DMS53 (cell line): ENCODE measurements at places on chromosomes 16 and 17.
A peak's percentile ranks its signal among the peaks of the same experiment; 100 is the strongest.

DNA sequence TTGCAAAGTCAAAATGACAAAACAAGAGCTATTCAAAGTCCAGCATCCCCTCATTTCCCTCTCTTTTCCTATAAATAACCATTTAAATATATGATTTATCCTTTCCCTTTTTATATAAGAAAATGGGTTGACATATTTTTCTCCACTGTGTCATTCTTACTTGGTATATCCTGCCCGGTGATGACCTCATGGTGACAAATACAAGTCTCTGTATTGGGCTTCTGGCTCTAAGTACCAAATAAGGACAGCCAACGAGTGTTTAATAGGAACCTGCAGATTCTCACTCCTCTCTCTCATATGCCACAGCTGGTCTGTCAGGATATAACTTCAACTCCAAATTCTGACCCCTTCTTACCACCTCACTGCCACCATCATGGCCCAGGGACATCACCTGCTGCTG is 25.5 kb upstream of the CBLN1 start:
- no peak for DNase-seq

GRCh38 chr16:68823401-68824135 is 19.8 kb upstream of the TANGO6 start:
- no peak for DNase-seq

DNA sequence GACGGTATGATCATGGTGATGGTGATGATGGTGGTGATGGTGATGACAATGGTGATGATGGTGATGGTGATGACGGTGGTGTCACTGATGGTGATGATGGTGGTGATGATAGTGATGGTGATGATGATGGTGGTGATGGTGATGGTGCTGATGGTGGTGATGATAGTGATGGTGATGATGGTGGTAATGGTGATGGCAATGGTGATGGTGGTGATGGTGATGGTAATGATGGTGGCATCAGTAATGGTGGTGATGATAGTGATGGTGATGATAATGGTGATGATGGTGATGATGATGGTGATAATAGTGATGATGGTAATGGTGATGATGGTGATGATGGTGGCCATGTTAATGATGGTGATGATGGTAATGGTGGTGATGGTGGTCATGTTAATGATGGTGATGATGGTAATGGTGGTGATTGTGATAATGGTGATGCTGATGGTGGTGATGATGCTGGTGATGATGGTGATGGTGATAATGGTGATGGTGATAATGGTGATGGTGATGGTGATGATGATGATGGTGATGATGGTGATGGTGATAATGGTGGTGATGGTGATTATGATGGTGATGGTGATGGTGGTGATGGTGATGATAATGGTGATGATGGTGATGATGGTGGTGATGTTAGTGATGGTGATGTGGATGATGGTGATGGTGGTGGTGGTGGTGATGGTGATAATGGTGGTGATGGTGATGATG is 107.2 kb downstream of the C16orf95 start:
- no peak for DNase-seq

- DNase-seq = no peak
Observed at GRCh38 chr16:8005096-8005860, 585.0 kb downstream of the TMEM114 start.

DNA sequence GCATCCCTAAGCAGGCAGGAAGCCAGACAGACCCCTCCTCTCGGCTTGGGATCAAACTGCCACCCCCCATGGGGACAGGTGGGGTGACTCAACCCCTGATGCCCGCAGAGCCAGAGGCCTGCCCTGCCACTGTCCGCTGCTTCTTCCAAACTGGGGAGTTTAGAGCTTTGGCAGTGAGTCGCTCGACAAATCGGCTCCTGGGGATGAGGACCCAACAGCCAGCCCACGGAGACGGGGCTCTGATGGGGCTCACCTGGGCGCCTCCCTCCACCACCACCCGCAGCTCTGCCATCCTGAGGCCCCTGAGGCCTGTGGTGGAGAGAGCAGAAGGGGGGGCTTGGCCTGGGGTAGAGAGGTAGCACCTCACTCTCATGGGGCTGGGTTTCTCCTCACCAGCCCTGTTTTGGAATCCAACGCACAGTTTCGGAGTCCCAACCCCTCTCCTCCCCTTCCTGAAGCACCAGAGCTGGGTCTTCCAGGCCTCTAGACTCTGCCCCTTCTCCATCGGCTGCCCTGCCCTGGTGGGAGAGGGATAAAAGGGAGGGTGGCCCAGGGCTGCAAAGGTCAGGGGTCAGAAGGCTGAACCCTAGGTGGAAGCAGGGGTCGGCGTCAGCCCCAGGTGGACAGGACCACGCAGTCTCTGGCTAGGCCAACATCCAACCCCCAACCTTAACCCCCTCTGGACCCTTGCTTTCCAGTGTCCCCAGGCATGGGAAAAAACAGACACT is 5.8 kb downstream of the PRSS22 start:
- no peak for DNase-seq

GRCh38 chr17:29722411-29723198 is 99.9 kb upstream of the CORO6 start:
- DNase-seq = peak; percentile 65

- no peak for DNase-seq
Observed at GRCh38 chr17:51144266-51145022, 8.9 kb upstream of the NME1 start.

- DNase-seq = no peak
Observed at GRCh38 chr16:72554935-72555334, 383.0 kb upstream of the PMFBP1 start.

DNA sequence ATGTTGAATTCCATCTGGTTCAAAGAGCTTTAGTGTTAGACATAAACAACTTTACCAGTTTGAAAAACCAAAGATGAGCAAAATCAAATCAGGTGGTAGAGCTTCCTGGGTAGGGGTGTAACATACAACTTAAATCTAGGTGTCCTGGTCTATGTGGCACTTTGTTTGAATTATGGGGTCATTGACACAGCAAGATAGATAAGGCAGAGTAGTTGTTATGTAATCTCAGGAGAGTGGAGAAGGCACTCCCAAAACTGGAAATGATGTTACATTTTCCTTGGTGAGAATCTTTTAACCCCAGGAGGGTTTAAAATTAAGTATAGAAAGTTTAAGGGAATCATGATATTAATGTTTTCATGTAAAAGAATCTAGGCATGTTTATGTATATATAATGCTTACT is 31.9 kb downstream of the CCDC42 start:
- no peak for DNase-seq

DNA sequence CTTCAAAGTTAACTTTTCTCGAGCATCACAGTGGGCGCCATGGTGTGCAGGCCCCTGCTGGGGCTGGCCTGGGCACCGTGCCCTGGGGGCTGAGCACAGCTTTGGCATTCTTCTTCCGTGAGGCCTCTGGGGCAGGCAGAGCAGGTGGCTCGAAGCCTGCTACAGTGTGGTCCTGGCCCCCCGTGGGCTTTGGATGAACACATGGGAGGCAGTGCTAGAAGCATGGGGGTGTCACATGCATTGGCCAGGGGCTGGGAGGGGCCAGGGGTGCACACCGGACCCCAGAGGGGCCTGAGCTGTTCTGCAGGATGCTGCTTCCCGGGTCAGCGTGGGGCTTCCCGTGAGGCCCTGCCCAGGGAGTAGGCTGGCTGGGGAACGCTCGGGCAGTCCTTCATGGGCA is 12.1 kb upstream of the C16orf74 start:
- DNase-seq = no peak

DNA sequence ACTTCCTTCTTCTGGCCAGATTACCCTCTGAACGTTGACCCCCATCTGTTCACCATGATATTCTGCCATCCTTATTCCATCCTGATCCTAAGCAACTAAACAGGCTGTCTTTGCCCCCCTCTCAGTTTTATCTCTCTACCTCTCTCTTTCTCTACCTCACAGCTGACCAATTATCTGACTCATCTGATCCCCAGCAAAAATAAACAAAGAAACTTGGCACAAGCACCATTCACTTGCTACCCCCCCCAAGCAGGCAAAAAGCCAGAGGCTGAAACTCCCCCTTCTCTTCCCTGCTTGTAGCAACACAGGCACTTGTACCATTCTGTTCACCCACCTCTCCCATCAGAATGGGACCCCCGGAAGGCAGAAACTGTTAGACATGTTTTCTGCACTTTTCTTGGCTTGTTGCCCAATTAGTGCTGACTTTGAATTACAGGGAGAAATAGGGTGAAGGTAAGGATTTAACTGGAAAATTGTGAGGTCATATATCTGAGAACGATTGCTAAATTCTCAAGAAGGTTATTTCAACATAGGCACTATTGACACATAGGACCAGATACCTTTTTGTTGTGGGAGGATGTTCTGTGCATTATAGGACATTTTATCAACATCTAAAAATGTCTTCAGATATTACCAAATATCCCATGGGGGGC is 163.2 kb downstream of the TOX3 start:
- DNase-seq = peak; percentile 85

DNA sequence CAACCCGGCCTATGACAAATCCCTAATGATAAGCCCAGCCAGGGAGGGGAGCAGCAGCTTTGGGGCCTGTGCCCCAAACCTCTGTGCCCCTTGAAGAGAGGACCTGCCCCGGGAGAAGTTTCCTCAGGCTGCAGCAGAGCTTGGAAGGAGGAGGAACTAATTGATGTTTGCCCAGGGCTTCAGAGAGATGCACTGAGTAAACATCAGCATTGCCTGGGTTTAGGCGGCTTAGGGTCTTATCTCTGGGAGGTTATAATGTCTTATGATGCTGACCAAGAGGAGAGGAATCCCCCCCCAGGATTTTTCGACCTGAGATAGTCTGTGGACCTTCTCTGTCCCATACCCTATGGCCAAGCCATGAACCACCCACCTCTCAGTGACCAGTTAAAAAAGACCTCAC is 148.7 kb upstream of the SDK2 start:
- peak; percentile 60 for DNase-seq

GRCh38 chr16:52090080-52090479 is 456.9 kb downstream of the TOX3 start:
- DNase-seq = no peak

DNA sequence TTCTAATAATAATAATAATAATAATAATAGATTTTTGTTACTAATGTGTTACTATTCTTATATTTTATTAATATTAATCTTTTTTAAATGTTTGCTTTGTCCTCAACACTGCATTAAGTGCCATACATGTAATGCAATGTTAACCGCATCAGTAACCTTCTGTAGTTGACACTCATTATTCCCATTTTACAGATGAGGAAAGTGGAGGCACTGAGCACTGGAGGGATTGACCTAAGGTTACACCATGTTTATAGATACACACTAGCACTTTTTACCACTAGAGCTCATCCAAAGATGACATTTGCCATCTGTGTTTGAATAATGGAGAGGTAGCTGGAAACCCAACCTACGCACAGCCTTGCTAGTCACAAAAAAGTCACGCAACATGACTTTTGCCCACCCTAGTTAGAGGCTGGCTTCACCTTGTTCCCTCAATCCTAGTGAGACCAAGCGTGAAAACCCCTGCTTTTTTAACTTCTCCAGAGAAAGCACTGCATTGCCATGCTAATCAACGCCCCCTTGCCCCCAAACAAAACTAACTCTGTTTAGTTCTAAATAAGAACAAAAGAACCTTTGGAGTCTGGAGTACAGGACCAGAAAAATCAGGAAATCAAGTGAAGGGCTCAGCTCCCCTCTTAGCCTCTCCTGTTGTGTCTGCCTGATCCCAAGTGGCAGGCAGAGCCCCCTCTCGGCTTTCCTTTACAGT is 2.3 kb downstream of the ARSG start:
- DNase-seq = no peak

- DNase-seq = no peak
Observed at GRCh38 chr16:69508033-69508755, 57.6 kb upstream of the NFAT5 start.

- DNase-seq = no peak
Observed at GRCh38 chr17:37179893-37180292, 195.9 kb upstream of the C17orf78 start.

GRCh38 chr17:42845556-42845917 is 1.2 kb downstream of the AOC2 start:
- DNase-seq = no peak

DNA sequence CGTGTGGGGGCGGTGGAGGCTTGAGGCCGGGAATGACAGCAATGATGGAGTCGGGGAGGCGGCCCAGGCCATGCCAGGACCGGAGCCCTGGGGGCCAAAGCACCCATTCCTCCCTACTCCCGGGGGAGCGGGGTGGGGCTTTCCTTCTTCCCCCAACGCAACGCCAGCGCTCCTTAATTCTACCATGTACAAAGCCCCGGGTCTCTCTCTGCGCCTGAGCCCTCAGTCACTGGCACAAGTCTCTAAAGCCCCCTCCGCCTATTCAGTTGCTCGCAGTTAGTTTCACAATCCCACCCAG is 245 bp upstream of the RNF227 start:
- DNase-seq = no peak

DNA sequence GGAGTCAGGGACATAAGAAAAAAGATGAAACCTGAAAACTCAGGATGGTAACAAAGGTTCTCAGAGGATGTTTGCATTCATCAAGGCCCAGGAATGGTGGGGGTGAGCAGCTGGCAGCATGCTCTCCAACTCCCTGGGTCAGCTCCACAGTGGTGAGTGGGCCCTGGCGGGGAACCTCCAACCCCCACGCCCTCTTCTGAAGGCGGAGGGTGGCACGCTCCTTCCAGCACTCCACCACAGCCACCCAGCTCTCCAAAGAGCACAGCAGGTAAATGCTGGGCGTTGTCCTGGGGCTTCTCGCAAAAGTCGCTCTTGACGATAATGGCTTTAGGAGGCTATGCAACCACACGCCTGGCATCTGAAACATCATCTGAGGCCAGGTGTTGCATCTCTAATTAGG is 173.8 kb downstream of the C16orf78 start:
- DNase-seq = no peak

DNA sequence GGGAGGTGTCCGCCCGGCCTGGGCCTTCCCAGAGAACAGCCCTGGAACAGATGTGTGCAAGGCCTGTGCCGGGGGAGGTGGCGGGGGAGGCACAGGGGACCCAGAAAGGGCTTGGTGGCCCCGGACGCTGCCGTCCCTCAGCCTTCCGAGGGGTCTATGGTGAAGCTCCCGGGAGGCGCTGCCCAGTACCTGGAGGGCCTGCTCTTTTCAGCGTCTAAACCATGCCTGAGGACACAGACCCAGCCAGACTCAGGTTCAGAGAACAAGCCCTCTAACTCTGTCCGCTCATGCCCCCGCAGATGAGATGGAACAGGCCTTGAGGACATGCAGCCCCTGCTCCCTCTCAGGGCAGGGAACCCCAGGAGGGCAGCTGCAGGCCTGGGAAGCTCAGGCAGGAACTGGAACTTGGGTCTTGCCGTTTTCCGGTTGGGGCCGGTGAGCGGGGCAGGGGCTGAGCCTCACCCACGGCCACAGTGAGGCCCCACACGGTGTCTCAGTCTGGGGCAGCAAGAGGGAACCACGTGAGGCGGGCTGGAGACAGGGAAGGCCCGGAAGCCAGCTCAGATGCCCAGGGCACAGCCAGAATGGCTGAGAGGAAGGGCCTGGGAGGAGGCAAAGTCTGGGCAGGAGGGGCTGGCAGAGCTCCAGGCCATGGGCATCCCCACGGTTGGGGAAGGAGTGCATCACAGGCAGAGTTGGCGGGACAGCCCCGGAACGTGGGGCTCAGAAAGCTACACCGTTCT is 12.5 kb downstream of the SLC16A3 start:
- peak; percentile 50 for DNase-seq

DNA sequence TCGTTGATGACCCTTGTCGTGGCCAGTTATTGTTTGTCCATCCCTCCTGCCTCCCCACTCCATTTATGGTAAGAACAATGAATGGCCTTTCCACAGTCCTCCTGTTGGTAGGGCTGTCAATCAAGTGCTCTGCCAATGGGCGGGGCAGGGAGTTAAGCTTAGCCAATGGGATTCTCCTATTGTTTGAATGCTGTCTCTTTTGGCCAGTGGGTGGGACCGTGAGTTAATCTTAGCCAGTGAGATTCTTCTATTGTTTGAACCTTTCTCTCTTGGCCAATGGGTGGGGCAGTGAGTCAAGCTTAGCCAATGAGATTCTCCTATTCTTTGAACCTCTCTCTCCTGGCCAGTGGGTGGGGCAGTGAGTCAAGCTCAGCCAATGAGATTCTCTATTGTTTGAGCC is 85.4 kb downstream of the IRX3 start:
- peak; percentile 17 for DNase-seq
